ENCODE measurements at places on chromosomes 11 and 22.

DNA sequence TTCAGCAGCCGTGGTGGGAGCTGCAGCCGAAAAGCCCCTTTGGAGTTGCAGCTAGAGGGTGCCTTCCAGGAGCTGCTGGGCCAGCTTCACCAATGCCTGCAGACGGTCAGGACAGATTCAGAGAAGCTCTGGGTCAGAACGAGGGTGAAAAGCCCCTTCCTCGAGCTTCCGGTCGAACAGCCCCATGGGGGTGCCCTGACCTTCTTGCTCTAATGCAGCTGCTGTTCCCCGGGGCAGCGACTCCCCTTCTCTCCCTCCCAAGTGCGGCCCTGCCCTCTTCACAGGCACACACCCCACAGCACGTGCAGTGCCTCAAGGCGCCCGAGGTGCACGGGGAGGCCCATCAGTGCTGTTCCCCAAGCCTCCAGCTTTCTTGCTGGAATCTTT lies 9.6 kb upstream of the IFITM3 start:
- no peak for DNase-seq

- no peak for DNase-seq
These were observed 148.0 kb downstream of the CTTN start for GRCh38 chr11:70546191-70546940.

DNA sequence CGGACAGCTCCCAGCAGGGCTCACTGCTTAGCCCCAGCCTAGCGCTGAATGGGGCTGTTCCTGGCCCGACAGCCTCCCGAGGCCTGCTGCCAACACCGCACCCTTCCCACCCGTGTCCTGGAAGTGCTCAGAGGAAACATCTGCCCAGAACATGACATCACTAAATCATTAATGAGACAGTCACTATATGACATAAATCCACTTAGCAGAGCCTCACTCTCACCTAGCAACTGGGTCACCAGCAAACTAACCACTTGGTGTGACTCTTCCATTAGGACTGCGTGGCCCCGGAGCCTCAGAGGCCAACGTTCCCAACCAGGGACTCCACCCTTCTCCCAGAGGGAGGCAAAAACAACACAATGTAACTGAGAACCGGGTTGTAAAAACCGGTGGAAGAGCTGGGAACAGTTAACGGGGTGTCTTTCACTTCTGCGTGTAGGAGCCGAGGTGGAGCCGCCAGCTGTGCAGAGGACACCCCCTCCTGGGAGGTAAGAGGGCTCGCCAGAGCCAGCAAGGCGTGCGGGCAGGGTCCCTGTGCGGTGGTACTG lies 21.4 kb upstream of the PACSIN2 start:
- DNase-seq = peak; percentile 78

DNA sequence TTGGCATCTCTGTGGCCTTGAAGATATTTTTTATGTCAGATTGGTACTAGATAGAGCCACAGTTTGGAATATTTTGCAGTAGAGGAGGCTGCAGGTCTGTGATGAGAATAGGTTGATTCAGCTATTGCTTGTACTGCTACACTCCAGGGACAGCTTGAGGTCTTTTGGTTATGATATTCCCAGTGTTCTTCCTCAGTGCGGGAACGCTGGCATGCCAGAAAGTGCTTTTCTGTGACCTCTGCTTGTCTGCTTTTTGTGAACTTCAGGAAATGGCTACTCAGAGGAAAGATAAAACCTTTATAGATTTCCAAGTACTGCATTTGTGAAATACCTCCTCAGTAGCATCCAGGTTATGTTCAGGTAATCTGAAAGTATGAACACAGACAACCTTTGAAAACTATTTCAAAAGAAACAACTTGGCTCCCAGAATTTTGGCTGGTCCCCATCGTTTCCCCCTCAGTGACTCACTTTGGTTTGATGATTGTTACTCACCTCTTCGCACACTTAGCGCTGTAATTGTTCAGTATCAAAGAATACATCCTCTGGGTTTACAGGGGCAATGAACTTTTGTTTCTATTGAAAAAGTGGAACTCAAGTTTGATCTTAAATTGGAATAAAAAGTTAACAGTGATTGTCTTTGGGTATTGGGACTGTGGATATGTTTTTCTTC lies 191.4 kb downstream of the HIPK3 start:
- DNase-seq = no peak

- no peak for DNase-seq
These were observed 1.4 kb downstream of the MOV10L1 start for GRCh38 chr22:50091092-50091768.

DNA sequence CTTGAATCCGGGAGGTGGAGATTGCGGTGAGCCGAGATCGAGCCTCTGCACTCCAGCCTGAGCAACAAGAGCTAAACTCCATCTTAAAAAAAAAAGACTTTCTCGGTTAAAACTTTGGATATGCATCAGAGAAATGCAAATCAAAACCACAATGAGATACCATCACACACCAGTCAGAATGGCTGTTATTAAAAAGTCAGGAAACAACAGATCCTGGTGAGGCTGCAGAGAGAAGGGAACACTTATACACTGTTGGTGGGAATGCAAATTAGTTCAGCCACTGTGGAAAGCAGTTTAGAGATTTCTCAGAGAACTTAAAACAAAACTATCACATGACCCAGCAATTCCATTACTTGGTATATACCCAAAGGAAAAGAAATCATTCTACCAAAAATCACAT lies 619.4 kb upstream of the KIRREL3 start:
- DNase-seq = no peak

DNA sequence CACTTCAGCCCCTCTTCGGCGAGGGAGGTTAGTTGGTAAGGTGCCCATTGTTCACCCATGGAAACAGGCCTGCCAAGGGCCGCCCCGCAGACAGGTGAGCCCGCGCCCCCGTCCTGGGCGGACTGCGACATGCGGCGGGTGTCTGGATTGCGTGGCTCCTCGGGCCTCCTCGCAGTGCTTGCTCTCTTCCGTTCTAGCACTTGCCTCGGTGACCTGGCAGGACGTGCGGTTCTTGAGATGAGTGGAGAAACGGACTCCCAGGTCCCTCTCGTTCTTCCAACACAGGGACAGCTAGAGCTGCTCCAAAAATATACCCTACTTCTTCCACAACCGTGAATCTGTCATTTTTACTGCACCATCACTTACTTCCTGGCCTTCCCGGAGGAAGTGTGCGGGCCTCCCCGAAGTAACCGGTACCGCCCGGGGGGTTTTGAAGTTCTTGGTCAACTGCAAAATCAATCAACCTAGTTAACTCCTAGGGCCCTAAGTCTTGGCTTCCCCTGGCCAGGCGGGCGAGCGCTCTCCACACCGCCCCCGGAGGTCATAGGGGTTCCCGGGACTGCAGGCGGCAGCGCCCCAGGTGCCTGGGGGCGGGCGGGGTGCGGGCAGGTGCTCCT lies 745 bp upstream of the ZBTB44 start:
- no peak for DNase-seq

GRCh38 chr22:22955866-22956535 lies 68.4 kb downstream of the IGLL5 start:
- no peak for DNase-seq

GRCh38 chr11:134646561-134646960 lies 234.5 kb upstream of the B3GAT1 start:
- DNase-seq = no peak

- DNase-seq = peak; percentile 90
These were observed 52.0 kb downstream of the KCNJ1 start for GRCh38 chr11:128814856-128815705.

DNA sequence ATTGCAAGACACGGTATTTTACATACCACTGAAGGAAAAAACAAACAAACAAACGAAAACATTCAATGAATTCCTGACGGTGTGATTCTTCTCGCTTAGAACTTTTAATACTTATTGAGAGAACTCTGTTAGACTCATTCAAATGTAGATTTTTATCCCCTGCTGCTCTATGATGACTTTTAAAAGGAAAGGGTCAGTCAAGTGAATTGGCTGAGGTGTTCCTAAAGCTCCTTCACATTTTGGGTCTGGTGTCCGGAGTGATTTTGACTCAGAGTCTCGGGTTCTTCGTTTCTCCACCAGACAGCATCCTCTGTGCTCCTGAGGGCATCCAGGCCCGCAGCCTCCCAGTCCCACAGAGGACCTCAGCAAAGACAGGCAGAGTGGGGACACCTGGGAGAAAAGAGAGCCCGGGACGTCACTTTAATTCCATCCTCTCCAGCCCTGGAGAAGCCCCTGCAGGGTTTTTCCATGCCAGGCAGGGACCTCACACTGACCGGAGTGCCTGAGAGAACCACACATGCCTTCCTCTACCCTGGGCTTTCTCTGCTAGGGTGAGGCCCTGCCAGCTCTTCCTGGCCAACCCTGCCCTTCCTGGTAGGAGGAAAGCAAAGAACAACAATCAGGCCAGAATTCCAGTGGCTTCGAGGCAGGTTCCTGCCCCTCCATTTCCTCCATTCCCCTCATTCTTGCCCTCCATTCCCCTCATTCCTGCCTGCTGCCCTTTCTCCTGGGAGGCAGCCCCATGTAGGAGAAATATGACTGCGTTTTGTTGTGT lies 1.4 kb upstream of the CSF2RB start:
- no peak for DNase-seq

GRCh38 chr11:17508306-17508705 lies 31.7 kb upstream of the ABCC8 start:
- no peak for DNase-seq

GRCh38 chr11:61574611-61575010 lies 6.3 kb downstream of the SYT7 start:
- no peak for DNase-seq

GRCh38 chr11:122690384-122690783 lies 34.9 kb downstream of the UBASH3B start:
- no peak for DNase-seq

DNA sequence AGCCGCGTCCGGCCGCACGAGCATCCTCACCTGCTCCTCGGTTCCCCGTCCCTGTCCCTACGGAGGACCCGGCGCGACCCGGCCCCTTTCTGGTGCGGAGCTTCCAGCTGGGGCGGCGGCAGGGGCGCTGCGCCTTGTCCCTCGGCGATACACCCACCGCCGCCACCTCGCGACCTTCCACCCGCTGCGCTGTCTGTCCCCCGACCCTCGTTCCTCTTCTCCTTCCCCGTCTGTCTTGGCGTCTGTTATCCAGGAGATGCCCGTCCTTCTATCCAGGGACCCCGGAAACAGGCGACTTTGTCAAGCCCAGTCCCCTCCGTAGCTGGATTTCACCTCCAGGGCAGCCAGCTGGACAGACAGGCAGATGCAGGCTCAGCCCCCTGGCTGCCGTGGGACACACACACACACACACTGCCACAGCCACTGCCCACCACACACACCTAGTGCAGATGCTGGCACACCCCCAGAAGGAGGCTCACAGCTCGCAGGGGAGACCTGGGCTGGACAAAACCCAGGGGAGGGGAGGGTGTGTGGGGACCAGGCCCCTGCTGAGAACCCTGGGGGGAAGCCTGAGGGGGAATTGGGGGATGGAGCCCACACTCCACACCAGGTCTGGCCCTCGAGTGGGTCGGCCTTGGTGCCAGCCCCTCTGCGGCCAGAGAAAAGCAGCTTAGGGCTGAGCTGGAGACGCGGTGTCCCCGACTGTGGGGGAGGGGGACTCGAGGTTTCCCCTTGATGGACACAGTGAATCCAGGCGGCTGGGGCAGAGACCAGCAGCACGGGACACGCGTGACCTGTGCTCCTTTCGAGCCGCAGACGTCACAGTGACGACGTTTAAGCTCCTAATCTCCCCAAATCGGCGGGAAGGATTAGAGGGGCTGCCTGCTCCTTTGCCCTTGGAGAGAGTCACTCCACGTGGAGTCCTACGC lies 788 bp downstream of the DRD4 start:
- no peak for DNase-seq

DNA sequence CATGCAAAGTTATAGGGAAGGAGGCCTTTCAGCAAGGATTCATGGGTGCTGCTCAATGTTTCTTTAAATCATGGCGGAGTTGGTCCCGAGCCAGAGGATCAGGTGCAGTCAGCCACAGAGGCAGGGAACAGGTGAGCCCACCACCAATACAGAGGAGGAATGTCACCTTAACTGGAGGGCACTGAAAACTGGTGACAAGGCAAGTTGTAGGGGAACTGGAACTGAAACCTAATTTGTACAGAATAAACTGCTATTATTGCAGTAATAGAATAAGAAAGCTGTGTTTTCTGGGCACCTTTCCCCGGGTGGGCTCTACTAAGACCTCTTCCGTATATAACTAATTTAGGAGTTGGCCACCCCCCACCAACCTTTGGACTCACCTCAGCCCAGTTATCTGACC lies 296.0 kb upstream of the NARS2 start:
- no peak for DNase-seq

GRCh38 chr11:132334769-132335280 lies 964.4 kb downstream of the NTM start:
- DNase-seq = no peak

DNA sequence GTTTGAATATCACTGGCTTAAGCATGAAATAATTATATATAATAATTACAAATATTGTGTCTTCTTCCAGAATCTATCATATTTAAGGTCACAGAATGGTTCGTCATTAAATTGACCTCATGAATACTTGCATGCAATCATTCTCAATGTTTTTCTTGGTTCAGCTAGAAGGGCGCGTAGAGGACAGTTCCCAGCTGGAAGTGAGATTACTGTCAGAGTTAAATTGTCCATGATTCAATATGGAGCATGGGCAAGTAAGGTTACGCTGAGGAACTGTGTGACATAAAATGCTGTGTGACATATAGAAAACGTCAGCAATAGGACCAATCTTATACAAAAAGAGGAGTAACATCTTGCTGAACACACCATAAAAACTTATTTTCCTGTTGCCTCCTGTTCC lies 2423.5 kb upstream of the RAG2 start:
- no peak for DNase-seq

DNA sequence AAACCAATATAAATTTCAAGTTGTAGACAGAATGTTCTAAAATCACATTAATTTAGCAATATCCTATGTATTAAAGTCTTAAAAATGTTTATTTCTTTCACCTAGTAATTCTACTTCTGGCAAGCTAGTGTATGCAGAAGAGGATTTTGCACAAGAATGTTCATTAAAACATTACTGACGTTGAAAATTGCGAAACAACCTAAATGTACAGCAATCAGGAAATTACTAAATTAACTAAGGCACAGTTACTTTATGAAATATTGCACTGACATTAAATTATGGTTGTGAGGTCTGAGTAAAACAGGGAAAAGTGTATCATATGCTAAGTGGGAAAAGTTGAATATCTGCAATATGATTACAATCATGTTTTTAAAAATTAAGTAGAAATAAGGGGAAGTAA lies 4.1 kb downstream of the SLC36A4 start:
- DNase-seq = no peak

GRCh38 chr11:4544891-4545290 lies at the start of gene OR52M1:
Gene OR52M1, plus strand, starts transcription at chr11:4545191. Its CDS starts 0 bp downstream, at chr11:4545191.
- DNase-seq = no peak

DNA sequence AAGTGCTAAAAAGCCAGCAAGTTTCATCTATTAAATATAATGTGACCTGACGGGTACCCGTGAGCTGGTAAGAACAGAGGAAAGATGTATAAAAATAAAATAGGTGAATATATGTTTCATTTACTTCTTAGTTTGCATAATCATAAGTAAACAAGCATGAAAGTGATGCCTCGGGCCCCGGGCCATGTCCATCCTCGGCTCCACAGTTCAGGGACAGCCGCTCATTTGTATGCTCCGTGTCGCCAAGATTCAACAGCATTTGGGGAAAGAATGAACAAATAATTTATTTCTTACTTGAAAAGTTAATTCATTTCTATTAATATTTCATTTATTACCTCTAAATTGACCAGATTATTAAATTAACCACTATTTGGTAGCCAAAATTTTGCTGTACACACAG lies 251.8 kb downstream of the NTM start:
- no peak for DNase-seq
